ENCODE measurements at places on chromosomes 13 and 19.

- DNase-seq, result no peak
Measured at GRCh38 chr13:77725071-77725470, 27.6 kb downstream of the SLAIN1 start.

- DNase-seq, result no peak
Measured at GRCh38 chr19:2080336-2080988, 15.7 kb downstream of the MOB3A start.

DNA sequence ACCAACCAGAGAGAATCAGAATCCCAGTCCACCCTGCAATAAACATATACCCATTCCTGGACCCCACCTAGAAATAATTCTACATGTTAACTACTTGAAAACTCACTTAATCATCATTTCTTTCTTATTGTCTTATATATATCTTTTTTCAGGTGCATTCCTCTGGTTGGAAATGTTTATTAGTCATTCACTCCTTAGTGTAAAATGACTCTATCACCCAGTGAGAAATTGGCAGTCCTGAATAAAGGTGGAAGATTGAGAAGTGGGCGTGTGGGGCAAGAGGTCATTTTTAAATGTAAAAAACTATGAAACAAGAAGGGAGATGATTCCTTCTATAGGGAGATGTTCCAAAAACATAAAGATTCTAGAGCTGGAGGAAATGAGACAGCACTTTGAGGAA is 101.2 kb upstream of the MBNL2 start:
- no peak for DNase-seq

- no peak for DNase-seq
Measured at GRCh38 chr13:38385153-38385891, 35.7 kb downstream of the UFM1 start.

GRCh38 chr19:53908106-53908934 is 758 bp upstream of the CACNG7 start:
- no peak for DNase-seq

- no peak for DNase-seq
Measured at GRCh38 chr19:39479916-39480315, 722 bp upstream of the TIMM50 start.

GRCh38 chr13:60114499-60115028 is 49.2 kb downstream of the DIAPH3 start:
- no peak for DNase-seq
